ENCODE measurements at places on chromosomes 16 and 17. TPM values are rescaled to one million over a fixed set of nuclear protein-coding genes. Genes with fewer than 3 reads are reported as not detected.
A peak's percentile ranks its signal among the peaks of the same experiment; 100 is the strongest.

GRCh38 chr16:9151597-9151996, 60.2 kb downstream of the HAPSTR1 start:
- H3K4me3 ChIP-seq: no peak overlapping the region
- no peaks in the 10 kb centered on the region for H3K36me3 ChIP-seq
- H3K27ac ChIP-seq: no peak overlapping the region

DNA sequence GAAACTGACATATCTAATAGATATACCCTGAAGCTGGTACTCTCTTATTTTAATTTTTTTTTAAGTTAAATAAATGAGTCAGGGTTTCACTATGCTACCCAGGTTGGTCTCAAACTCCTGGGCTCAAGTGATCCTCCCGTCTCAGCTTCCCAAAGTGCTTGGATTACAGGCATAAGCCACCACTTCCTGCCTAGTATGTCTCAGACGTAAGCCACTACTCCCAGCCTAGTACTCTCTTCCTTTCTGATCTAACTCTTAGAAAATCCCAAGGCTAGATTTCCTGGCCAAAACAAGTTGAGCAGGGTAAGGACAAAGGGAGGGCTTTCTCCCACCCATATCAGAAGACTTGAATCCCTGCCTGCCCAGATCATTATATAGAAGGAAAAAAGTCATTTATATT, 33.7 kb downstream of the HOXB1 start:
- H3K4me3 ChIP-seq: no peak overlapping the region
- no peak for DNase-seq
- no peaks in the 10 kb centered on the region for H3K36me3 ChIP-seq
- no peaks in the 10 kb centered on the region for H3K27me3 ChIP-seq
- H3K4me1 ChIP-seq: no peaks in the 10 kb centered on the region

DNA sequence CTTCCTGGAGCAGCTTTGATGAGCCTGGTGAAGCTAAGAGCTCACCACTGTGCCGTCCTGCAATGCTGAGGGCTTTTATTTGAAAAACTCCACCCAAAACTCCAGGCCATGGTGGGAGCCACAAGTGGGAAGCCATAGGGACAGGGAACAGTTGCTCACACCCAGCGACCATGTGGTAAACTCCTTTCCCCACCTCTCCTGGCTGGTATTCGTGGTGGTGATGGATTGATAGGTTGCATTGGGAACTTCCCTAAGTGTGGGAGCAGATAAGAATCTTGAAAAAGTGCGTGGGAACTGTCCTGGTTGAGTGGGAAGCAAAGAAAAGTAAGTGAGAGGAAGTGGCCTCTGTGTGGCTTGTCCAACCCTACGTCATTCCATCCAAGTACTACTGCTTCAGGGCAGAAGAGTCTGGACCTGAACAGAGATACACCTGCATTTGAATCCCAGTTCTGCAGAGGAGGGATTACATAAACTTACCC, at the start of gene CCL1:
CCL1 (minus strand) TSS at position 51 of the 479 bp plus-strand sequence. CDS start 72 bp downstream, outside the sequence.
- H3K36me3 ChIP-seq: no peaks in the 10 kb centered on the region
- H3K27ac ChIP-seq: no peak within 1 kb of the TSS

DNA sequence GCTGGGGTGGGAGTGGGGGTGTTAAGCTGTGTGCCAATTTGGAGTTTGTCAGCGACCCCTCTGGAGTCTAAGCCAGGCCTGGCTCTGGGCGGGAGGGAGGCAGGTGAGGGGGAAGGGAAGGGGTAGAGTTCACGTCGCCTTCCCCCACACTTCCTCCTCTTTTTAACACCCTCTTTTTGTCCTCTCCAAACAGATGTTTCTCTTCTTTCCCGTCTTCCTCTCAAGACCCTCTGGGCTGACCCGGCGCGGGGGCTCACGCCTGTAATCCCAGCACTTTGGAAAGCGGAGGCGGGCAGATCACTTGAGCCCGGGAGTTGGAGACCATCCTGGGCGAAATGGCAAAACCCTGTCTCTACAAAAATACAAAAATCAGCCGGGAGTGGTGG, 3.3 kb downstream of the HOXB1 start:
- no peaks in the 10 kb centered on the region for H3K36me3 ChIP-seq
- H3K4me3 ChIP-seq: no peak overlapping the region
- no peak for DNase-seq

CD300LB gene
- total RNA-seq: 0.31 TPM

- DNase-seq: no peak
- peaks cover 86% of the 10 kb centered on the region for H3K36me3 ChIP-seq
- no peak overlapping the region for H3K4me3 ChIP-seq
- no peak overlapping the region for H3K27ac ChIP-seq
These were observed 50.1 kb upstream of the TRAP1 start for GRCh38 chr16:3767333-3767986.

- no peak for DNase-seq
- H3K4me3 ChIP-seq: no peak overlapping the region
- H3K27me3 ChIP-seq: no peaks in the 10 kb centered on the region
These were observed 67.8 kb downstream of the BRIP1 start for GRCh38 chr17:61795546-61795945.

DNA sequence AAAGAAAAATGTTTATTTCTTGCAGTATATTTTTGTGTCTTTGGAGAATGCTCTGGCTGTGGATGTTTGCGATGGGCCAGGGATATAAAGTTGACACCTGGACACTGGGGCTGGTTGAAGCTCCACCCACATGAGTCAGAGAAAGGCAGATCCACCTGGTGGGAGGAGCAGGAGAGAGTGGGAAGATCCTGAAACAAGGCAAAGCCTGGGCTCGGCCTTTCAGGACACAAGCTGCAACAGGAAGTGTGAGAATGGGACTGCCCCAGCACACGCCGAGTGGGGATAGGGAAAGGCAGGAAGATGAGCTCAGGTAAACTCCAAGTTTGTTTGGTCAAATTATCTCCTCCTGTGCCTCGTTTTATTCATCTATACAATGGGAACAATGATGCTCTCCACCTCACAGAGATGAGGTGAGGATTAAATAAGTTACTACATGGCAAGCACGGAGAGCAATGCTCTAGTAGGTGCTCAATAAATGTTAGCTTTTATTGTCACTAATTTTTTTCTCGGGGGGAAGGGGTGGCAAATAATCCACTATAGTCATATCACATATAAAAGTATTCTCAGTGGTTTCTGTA, 21.4 kb upstream of the PITPNM3 start:
- H3K27ac ChIP-seq: no peak overlapping the region
- no peaks in the 10 kb centered on the region for H3K36me3 ChIP-seq
- H3K4me1 ChIP-seq: no peaks in the 10 kb centered on the region
- DNase-seq: no peak
- no peaks in the 10 kb centered on the region for H3K27me3 ChIP-seq

DNA sequence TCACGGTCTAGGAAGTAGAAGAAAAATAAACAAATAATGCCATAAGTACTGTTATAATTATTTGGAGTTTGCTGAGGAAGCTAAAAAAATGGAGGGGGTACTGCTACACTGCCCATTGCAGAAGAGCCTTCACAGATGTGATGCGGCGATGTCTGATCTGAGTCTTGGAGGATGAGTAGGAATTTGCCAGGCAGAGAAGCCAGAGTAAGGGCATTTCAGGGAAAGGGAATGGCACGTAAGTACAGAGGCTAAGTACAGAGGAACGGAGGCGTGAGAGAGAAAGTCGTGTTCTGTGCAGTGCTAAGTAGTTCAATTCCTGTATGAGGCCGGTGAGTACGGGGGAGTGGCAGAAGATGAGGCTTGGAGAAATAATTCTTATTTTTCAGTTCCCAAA, 741 bp upstream of the GRB2 start:
- peak overlapping the region; percentile 97 for H3K4me3 ChIP-seq
- peaks cover 17% of the 10 kb centered on the region for H3K4me1 ChIP-seq
- H3K36me3 ChIP-seq: no peaks in the 10 kb centered on the region
- no peak for DNase-seq
- no peak overlapping the region for H3K27ac ChIP-seq
